GM10248 (cell line): ENCODE measurements at places on chromosomes 12 and 14.

GRCh38 chr14:24054324-24054641, 2.5 kb downstream of the CARMIL3 start:
- DNase-seq = no peak

DNA sequence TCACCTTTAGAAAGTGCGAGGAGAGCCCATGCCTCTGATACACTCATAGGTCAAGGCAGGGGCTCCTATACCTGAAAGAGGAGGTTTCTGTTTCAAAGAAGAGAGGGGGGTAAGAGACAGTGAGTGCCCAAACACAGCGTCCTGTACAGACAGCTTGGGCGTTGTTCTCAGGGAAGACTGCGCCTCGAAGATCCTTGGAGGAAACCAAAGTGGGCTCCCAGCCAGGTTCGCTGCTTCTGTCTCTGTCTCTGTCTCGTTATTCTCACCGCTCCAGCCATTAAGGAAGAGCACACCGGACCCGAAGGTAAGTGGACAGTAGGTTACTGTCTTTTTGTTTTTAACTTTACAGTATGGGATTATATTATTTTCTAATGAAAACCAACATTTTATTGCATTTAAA, 5.8 kb upstream of the IFI27 start:
- no peak for DNase-seq

- DNase-seq = no peak
Measured at GRCh38 chr14:64704743-64705380, 638 bp downstream of the PLEKHG3 start.

- no peak for DNase-seq
Measured at GRCh38 chr14:103523575-103523954, 935 bp upstream of the CKB start.

- no peak for DNase-seq
Measured at GRCh38 chr12:95976416-95976832, 19.7 kb downstream of the HAL start.

GRCh38 chr14:74907744-74908143, 15.3 kb downstream of the RPS6KL1 start:
- no peak for DNase-seq

DNA sequence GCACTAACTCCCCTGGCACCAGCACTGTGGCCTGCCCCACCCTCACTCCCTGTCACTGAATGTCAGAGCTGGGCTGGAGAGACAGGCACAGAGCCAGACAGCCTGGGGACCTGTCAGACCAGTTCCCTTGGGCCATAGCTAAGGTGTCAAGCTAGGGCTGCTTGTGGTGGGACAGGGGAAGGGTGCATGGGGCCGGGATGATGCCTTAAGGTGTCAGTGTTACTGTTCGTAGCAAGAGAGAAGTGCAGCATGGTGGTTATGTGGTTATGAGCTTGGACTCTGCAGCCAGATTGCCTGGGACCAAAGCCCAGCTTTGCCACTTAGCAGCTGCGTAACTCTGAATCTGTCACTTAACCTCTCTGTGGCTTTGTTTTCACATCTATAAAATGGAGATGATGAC, 3.8 kb downstream of the RAPGEF3 start:
- DNase-seq = no peak

DNA sequence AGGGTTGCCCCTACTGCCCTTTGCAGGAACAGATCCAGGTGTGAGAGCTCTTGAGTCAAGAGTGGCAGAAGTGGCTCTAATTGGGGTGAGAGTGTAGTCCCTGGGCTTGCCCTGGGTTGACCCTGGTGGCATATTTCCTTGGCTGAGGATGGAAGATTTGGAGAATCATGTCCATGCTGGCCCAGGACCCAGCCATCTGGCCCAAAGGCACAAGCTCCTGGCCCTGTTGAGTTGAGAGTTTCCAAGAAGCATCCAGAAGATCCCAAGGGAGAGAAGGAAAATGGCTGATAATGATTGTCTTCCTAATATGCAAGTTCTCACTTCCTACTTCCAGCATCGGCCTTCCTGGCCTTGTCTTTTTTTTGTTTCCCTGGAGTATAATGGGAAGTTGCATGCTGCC, 55.5 kb upstream of the SRSF5 start:
- no peak for DNase-seq

- peak; percentile 79 for DNase-seq
Measured at GRCh38 chr12:106760184-106760531, 14.3 kb upstream of the RIC8B start.

DNA sequence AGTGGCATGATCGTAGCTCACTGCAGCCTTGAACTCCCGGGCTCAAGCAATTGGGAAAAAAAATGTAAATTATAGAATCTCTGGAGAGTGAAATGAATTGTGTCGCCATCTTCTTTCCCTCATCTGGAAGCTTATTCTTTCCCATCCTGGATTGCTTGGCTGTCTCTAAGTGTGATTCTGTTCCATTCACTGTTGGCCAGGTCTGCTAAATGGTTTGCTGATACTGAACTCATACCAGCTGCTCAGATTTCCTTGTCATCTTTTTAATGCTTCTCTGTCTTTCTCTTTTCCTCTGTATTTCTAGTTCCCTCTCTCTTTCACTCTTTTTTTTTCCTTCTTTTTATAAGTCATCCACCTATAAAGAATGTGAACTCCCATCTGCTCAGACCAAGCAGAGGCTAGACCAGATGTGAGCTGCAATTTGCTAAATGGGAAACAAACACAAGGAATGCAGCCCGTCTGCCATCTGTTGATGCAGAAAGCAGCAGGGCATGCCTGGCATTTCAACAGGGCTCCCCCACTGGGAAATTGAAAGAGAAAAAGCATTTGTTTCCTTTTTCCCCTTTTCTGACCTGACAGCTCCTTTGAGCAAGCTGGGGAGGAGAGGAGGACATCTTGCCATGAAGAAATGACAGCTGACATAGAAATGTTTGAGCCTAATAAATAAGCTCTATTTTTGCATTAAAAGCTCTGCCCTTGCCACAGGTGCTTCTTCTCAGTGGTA, 1823.6 kb upstream of the FLRT2 start:
- no peak for DNase-seq

DNA sequence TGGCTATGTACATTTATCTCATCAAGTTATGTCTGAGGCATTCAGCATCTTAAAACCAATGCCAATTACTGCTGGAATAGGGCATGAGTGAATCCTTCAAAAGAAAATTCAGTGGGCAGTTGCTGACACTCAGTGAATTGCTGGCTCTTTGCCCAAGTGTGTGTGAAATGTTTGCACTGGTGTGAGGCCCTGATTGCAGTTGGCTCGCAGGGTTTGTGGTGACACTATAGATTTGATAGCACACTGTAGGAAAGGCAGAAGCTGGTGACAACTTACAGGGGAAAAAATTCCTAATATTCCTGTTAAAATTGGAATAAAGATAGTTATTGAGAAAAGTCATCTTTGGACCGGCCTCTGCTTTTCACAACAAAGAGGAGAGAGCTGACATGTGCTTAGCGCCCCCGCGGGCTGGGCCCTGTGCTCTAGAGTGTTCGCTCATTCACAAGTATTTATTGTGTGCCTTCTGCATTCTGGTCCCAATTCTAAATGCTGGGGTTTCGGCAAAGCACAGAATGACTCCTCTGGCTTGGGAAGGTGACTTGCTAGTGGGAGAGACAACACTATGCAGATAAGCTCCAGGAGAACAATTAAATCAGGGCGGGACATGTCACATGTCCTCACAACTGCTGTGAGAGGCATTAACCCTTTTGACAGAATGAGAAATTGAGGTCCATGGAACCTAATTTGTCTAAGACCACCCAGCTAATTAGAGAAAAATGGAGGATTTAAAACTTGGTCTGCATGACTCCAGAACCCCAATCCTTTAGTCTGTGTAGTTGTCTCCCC, 418.7 kb downstream of the NPAS3 start:
- no peak for DNase-seq

- DNase-seq = no peak
Measured at GRCh38 chr14:98773814-98774213, 498.2 kb downstream of the BCL11B start.

- DNase-seq = no peak
Measured at GRCh38 chr12:117328556-117329100, 32.8 kb downstream of the NOS1 start.

DNA sequence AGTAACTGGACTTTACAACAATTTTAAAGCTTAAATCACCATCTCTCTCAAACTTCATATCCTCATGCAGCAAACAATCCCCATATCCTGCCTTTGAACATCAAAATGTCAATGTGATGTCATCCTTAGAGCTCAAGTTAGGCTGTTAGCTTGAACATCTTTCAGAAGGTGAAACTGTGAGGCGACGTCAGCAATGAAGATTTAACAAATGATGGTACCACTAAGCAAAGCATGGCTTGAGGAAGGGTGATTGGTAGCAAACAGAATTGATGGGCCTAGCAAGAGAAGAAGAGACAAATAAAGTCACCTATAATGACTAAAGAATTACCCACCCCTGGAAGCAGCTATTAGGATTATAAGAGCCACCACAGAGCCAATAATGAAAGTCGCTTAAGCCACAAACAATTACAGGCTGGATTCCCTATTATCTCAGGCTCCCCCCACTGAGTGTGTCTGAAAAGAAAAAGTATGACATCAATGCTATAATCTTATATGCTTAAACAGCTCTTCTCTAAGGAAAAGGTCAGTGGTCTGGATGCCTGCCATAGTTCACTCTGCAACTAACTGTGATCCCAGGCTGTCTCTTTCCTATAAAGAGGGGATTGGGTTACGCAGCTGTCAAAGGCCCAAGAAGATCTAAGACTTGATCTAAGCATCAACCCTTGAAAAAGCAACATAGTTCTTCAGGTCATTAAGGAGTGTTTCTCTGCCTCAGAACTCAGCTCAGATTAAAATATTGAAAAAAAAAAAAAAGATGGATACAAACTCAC, 18.1 kb downstream of the EGLN3 start:
- DNase-seq = no peak

GRCh38 chr14:61527325-61528100, 167.8 kb upstream of the HIF1A start:
- no peak for DNase-seq

DNA sequence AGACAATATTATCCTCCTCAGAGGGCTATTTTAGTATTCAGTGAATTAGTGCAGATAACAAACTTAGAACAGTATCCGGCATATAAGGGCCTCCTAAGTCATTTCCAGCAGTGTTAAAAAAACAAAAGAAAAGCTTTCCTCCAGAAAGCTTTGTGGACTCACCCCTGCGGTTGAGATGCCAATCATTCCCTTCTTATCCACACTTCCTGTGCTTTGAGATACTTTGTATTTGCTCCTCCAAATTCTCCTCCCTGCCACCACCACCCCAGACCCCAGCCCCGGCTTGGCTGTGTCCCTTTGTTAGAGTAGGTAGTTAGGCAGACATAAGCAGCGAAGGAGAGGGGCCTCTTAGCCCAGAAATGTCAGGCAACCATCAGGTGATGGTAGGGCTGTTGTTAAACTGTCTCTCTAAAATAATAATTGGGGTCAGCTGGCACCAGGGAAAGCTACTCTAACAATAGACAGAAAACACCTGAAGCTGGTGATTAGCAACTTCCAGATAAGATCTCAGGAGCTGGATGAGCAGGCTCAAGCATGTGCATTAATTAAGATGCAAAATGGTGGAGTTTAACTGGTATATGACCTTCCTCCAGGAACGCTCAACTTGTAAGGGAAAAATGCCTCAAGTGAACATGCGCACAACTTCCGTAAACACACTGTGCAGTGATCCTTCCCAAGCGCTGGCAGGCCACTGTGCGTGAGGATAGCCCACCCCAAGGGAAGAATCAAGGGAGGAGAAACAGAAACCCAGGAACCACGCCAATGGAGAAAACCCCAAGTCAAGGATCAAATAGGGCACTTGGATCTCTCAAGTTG, 152.1 kb upstream of the EEA1 start:
- DNase-seq = no peak

GRCh38 chr12:118420673-118421072, 44.3 kb downstream of the SUDS3 start:
- DNase-seq = no peak

GRCh38 chr14:47262801-47263200, 412.6 kb downstream of the MDGA2 start:
- no peak for DNase-seq

- no peak for DNase-seq
Measured at GRCh38 chr12:32988982-32989381, 92.4 kb upstream of the PKP2 start.

DNA sequence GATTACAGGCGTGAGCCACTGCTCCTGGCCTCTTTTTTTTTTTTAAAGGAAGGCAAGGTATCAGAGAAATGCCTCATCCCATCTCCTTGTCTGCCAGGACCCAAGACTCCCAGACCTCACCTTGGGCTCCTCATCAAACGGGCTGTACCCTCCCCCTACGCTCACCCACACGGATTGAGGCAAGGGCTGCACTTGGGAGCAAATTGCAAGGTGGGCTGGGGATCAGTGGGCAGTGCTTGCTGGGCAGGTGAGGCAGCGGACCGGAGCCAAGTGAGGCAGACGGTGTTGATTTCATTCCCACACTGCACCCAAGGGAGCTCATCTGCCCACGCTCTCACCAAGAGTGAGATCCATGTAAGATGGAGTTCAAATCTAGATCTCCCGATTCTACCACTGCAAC, 41.0 kb upstream of the DICER1 start:
- DNase-seq = no peak

DNA sequence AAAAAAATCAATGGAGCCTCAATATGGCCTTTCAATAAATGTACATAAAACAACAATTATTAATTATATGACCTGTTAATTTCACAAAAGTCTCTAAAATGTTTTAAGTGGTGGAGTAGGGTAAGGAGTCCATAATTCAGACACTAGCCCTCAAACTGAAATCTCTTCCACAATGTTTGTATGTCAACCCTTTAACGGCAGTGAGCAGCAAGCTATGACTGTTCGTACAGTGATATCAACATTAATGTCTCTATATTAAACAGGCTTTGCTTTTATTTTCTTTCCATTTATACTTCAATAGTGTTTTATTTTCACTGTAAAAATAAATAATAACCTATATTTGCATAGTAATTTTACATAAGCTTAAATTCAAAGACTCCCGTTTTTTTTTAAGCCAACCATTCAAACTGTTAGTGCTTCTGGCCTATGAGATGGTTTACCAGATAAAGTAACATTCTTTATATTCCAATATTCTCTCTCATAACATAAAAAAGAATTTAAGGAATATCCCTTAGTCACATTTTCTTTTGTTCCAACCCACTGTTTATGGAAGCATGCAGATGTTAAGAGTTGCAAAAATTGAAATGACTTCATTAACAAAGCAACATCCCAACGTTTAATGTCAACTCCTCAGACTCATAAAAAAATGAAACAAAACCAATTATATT, 2.3 kb downstream of the CDK17 start:
- DNase-seq = no peak

- DNase-seq = peak; percentile 69
Measured at GRCh38 chr12:117119592-117120198, 20.5 kb upstream of the TESC start.
